GF-D8 (cell line): ENCODE measurements at places on chromosomes 2 and 18.

DNA sequence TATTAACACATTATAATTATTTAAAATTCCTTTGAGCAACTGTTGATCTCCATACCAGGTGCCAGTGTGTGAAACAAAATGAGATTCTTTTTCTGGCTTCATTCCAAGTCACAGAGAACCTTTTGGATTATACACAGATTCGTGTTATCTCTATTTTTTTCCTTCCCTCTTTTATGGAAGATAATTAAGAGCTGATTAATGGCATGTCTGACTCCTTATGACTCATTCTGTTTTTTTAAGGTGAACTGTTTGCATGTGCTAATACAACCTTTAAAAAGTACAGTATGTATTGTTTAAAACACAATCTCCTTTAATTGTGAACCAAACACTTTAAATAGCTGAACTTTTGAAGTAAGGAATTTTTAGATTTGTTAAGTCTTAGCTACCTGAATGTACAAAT lies 39.3 kb downstream of the PELI1 start:
- DNase-seq, result no peak

- DNase-seq, result no peak
Measured at GRCh38 chr2:6924101-6924923, 7.1 kb downstream of the RNF144A start.

GRCh38 chr2:138444411-138444810 lies 57.2 kb upstream of the SPOPL start:
- no peak for DNase-seq

- no peak for DNase-seq
Measured at GRCh38 chr2:74843433-74843832, 9.5 kb downstream of the HK2 start.

DNA sequence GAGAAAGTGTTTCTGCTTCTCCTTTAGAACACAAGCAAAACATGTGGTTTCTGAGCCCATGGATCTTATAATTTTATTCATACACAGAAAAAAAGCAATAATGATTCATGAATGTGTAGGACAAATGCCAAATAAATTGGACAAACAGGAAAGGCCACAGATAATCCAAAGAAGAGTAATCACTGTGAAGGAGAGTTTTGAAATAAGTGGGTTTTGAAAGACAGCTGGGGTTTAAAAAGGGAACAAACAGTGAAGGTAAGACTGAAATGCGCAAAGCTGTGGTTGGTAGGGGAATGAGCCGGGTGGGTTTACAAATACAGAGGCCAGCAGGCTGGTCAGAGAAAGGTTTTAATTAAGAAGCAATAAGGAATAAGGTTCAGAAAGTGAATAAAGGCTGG lies 50.0 kb upstream of the MBOAT2 start:
- DNase-seq, result no peak

DNA sequence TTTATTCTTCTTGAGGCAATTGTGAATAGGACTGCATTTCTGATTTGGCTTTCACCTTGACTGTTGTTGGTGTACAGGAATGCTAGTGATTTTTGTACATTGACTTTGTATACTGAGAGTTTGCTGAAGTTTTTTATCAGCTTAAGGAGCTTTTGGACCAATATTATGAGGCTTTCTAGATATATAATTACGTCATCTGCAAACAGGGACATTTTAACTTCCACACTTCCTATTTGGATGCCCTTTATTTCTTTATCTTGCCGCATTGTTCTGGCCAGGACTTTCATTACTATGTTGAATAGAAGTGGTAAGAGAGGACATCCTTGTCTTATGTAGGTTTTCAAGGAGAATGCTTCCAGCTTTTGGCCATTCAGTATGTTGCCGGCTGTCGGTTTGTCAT lies 425.4 kb upstream of the CHAC2 start:
- DNase-seq, result no peak

DNA sequence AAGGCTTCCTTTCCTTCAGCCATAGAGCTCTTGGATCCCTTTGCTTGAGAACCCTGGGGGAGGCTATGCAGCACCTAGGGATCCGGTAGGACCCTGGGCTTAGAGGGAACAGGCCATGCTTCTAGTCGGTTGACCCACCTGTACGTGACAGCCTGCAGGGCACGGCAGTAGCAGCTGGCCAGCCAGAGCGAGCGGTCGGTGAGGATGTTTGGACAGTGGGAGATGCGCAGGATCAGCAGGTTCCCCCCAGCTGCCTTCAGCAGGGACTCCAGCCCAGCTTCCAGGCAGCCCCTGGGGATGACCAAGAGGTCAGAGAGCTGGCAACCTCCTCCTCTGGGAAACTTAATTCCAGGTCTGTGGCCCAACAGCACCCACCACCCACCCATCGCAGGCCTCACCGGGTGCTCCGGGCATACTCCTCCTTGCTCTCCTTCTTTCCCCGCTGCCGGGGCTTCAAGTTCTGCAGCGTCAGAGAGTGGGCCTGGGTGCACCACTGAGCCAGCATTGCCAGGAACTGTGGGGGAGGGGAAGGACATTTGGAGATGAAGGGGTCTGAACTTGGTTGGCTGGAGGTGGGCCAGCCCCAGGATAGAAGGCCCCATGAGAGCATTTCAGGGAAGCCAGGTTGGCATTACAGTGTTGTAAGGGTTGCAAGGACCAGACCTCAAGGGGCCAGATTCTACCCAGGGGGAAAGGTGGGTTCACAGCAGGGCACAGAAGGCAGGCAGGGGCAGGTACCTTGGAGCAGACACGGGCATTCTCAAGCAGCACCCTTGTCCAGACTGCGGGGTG lies 20.5 kb downstream of the FBXO41 start:
- DNase-seq, result no peak
